ENCODE measurements at places on chromosomes 1 and 21.

- DNase-seq: no peak
Measured at GRCh38 chr1:51516649-51517158, 2.4 kb downstream of the EPS15 start.

DNA sequence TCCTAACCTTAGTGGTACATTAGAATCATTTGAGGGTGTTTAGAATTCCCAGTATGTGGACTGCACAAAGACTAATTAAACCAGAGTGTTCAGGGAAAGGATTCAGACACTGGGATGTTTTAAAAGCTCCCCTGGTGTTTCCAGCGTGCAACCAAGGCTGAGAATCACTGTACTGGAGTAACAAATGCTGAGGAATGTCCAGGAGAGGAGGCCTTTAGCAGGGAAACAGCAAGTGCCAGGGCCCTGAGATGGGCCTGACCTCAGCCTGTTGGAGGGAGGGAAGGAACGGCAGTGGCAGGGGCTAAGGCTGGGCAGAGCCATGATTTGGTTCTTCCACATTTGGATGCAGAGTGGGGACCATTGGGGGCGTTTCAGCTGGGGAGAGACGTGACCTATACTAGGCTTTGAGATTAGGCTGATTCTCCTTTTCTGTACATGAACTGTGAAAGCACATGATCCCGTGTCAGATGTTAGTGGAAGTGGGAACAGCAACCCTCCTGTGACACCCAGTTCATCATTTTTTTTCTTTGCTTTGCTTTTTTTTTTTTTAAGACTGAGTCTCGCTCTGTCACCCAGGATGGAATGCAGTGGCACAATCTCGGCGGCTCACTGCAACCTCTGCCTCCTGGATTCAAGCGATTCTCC lies 49.3 kb downstream of the KANK4 start:
- DNase-seq: no peak

DNA sequence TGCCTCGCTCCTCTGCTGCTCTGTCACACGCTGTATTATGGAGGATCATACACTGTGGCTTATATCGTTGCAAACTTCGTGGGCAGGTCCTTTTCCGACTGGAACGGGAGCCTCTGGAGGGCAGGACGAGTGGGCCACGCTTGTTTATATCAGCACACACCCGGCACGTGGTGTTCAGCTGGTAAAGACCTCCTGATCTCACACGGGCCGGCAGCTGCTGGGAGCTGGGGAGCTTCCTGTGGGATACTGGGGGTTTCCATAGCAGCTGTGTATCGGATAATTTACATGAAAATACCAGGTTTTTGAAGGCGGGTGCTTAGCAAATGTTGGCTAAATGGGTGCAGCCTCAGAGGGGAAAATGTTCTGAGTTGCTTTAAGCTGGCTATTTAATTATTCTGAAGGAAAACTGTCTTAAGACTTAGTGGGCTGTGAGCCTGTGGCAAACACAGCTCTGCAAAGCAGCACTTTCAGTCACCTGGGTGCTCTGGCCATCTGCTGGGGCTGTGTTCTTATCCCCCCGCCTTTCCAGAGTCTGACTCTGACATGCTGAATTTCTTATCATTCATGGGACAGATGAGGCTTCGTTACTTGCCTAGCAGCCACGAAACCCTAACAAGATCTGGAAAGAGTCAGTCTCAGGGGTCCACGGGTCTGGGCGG lies 103.6 kb upstream of the GCLM start:
- DNase-seq: no peak

DNA sequence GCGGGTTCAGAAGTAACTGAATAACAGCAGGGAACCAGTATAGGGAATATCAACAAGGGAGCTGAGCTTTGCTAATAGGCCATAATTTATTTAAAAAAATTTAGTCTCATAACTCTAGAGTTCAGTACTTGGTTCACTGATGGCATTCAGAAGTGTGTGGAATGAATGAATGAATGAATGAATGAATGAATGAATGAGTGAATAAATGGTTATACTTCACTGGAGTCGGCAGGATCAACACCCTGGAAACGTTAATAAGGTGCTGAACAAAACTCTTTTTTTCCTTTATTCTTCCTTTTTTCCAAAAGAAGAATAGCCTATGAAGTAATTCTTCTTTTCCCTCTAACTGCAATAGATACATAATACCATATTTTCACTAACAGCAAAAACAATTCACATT lies 129.3 kb downstream of the SIM2 start:
- DNase-seq: no peak

DNA sequence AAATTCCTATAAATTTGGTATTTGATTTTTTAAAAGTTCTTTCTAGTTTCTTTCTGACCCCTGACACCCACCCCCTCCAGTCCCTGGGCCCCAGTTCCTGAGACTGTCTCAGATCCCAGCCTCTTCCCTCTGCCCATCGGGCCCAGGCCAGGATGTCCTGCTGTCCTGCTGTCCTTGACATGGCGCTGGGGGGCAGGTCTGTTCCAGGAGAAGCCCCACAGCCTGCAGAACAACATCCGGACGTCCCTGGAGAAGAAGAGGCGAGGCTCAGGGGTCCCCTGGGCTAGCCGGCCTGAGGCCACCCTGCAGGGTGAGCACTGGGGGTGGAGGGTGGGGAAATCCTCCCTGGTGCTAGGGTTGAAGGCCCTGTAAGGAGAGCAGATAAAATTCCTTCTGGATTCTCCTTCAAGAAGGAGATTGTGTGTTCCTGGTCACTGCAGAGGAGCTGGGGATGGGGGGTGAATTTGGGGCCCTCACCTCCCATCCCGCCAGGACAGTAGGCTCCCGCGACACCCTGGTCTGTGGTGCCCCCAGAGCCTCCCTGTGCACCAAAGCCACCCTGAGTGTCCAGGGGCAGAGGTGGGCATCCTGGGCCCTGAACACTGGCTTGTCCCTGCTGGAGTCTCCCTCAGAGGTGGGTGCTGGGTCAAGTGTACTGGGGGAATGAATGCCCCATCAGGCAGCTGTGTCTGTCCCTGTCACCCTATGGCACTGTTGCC lies 45.0 kb downstream of the DISP3 start:
- no peak for DNase-seq

GRCh38 chr1:207454046-207454964 lies at the start of gene CR2:
Gene CR2 (plus strand): TSS chr1:207454328. CDS start chr1:207454419, 91 bp downstream.
- no peak for DNase-seq

DNA sequence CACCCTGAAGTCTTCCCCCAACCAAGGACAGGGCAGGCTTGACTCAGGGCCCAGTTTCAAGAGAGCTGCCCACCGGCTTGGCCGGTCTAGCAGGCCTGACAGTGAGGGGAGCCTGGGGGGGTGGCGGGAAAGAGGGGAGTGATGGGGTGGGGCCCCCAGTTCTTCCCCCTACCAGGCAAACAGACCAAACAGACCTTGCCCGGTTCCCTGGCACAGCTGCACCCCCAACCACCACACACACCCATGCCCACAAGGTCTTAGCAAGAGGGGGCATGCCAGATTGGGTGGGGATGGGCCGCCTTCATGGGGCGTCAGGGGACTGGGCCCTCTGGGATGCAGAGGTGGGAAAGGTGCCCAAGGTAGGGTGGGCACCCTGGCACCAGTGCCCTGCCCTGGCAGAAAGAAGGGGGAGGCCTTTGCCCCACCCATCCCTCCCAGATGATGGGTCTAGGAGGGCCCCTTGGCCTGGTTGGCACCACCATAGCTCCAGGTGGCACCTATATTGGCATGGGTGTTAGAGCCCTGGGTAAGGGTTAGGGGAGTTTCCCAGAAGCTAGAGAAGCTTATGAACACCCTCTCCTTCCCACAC lies 8.9 kb downstream of the ZBTB7B start:
- no peak for DNase-seq

GRCh38 chr1:16975211-16975610 lies 5.2 kb downstream of the MFAP2 start:
- DNase-seq: no peak

DNA sequence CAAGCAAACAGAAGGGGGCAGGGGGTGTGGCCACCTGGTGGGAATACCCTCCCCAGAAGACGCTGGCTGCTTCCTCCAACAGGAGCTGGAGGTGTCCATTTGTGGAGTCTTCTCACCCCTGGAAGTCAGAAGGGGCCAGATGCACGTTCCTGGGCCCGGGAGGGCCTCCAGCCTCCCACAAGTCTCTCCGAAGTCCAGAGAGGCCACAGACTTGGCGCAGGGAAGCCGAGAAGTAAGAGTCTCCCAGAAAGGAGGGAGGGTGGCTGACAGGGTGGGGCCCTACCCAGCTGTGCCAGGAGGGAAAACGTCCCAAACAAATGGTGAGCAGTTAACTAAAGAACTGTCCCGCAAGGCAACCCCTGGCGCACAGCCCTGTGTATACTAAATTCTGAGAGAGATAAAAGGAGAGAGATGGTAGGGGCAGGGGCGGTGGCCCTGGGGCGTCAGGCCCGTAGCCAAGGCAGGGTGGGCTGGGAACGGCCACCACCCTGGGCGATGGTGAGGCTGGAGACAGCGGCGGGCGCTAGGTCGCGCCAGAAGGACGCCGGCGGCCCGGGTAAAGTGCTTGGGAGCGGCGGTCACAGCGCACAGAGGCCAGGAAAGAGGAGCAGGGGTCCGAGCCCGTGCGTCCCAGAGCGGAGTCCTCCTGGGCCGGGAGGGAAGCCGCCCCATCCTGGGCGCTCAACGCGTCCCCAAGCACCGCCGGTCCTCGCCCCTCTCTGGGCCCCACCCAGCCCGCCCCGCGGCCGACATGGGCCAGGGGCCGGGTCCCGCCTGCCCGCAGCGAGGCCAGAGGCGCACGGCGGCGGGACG lies 1.2 kb downstream of the CHD5 start:
- DNase-seq: no peak

GRCh38 chr1:221740993-221741702 lies 741 bp downstream of the DUSP10 start:
- no peak for DNase-seq

DNA sequence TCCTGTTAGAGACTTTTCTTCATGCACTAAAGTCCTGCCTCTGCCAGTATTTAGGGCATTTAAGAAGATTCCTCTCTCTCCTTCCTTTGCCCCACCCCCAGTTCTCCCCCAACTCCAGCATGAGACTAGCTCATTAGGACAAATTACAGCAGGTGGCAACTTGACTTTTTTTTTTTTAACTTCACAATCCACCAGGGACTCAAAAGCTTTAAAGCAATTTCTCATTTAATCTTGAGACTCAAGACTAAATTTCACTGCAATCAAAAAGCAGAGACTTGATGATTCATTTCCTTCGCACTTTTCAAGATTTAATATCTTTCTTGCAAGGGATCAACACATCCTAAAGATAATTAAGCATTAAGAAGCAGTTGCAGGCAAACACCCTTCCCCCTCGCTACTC lies 74.9 kb downstream of the WLS start:
- no peak for DNase-seq

- DNase-seq: no peak
Measured at GRCh38 chr1:234923626-234924025, 205.0 kb downstream of the TOMM20 start.
